GM12878 (cell line): ENCODE measurements at places on chromosomes 1 and 21. TPM values are rescaled to one million over a fixed set of nuclear protein-coding genes. Genes with fewer than 3 reads are reported as not detected.

The OR2L2 gene
- total RNA-seq, result not detected in 2 replicates

The DEGS1 gene
- 35.1 and 37.0 TPM in 2 replicates for total RNA-seq

The VPS45 gene
- 25.5 and 28.4 TPM in 2 replicates for total RNA-seq

The PTP4A2 gene
- total RNA-seq, result 348 and 360 TPM in 2 replicates
